WERI-Rb-1 (cell line): ENCODE measurements at places on chromosomes 5 and 9.

GRCh38 chr5:97751540-97751939 is 568.5 kb upstream of the RIOK2 start:
- no peak for DNase-seq

GRCh38 chr9:109904666-109905065 is 124.7 kb downstream of the PALM2AKAP2 start:
- no peak for DNase-seq

DNA sequence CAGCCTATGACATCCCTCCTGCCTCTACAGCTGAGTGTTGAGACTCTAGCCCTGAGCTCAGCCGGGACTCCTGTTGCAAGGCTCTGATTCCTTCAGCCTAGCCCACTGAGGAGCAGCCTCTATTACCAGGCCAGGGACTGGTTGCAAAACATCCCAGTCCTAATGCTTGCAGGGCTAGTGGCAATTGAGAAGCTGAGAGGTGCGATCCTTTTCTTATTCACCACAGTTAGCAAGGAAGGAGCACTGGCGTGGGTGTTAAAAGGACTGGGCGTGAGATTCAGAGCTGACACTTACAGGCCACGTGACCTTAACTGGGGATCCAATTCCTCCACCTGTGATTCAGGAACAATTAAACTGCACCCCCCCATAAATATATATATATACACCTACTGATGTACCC is 58.8 kb downstream of the GARNL3 start:
- no peak for DNase-seq

GRCh38 chr5:20678814-20679298 is 690.9 kb upstream of the CDH18 start:
- DNase-seq: no peak

DNA sequence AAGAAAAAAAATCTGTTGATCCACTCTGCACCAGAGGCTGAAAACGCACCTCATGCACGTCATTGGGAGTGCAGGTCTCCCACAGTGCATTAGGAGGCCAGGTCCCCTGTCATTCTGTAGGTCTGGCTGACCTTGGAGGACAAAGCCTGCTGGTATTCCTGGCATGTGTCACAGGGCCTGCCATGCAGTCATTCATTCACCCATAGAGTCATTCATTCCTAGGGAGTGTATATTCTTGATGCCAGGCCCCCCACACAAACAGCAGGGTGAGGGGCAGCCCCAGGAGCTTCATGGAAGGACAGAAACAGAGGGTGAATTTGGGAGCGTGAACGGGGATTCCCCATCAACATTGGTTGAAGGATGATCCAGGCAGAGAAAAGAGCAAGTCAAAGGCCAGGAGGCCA is 2.2 kb downstream of the GBGT1 start:
- no peak for DNase-seq

- no peak for DNase-seq
Observed at GRCh38 chr5:73218552-73219171, 45.7 kb downstream of the TMEM174 start.

DNA sequence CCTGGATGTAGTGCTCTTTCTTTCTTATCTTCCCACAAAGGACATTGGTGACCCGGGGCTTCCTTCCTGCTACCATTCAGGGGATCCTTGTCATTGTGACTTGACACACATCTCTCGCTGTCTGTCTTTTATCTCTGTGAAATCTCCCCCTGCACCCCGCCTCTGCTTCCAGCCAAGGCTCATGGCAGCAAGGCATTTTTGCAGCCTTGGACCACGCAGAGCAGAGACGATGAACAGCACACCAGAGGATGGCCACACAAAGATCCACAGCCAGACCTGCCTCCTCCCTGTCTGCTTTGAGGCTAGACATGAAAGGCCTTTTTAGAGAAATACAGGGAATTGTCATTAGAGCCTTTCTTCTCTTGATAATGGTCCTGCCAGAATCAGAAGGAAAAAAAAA is 549.1 kb downstream of the CDK5RAP2 start:
- no peak for DNase-seq

DNA sequence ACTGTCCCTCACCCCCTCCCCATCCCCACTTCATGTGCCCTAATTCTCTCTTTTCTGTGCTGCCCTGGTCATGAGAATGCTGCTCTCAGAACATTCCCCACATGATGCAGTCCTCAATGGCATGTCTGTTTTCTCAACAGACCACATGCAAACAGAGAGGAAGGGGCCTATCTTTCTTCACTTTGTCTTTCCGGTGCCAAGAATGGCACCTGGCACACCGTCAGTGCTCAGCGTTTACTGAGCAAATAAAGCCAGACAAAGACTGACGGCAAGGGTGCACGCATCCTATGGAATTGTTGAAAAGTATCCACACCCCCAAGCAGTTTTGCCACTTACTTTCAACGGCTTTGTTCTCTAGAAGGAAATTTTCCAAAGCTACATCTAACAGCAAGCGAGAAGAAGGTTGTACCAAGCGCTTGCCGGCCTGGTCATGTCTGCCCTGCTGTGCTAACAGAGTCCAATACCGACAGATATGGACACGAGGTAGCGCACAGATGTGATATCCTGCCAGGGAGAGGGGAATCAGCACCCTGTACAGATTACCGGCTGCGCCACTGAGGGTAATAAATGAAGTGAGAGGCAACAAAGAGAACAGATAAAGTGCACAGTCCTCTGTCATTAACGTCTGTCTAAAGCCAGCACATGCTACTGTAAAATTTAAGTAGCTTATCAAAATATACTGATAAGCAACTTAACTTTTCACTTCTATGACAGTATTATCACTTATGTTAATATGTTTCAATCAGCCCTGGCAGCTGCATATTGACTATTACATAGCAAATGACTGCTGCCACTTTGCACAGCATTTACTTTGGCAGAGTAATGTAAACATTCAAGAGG is 251.7 kb downstream of the DENND1A start:
- peak; percentile 80 for DNase-seq

GRCh38 chr5:123429993-123430392 is 6.8 kb upstream of the CEP120 start:
- DNase-seq: no peak

- DNase-seq: no peak
Observed at GRCh38 chr5:41793141-41793770, 77.0 kb downstream of the OXCT1 start.

DNA sequence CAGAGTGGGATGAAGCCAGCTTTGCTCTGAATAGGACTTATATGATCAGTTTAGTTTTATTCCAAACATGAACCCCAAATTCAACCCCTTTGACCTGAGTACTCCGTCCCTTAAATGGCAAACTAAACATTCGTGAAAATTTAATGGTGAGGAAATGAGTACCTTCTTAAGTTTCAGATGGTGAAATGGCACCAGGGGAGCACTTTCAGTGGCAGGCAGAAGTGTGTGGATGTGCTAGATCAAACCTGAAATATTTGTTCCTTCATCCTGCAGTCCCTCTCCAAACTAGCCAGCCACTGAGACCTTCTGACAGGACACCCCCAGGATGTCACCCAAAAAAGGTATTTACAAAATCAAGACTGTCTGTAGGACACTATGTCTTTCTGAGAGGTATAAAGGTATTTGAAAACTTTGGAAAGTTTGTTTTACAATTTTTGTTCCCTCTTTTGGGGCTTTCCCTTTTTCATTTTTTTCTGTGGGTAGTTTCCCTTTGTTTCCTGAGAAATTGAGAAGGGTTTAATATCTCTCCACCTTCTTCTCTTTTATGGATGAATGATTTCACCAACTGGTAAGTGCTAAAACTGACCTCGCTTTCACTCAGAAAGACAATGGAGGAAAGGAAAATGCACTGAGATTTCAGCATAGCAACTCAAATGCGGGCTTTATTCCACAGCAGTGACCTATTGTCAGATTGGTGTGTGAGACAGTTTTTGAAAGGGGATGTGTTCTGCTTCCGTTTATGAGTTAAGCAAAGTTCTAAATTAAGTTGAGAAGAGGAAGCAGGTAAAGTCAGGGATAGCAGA is 127.1 kb downstream of the TMC1 start:
- no peak for DNase-seq

GRCh38 chr9:98043915-98044314 is 12.6 kb upstream of the NANS start:
- DNase-seq: no peak

GRCh38 chr5:165630261-165630778 is 2124.9 kb downstream of the MAT2B start:
- peak; percentile 61 for DNase-seq

- DNase-seq: no peak
Observed at GRCh38 chr9:33450621-33451146, 3.3 kb upstream of the AQP3 start.

DNA sequence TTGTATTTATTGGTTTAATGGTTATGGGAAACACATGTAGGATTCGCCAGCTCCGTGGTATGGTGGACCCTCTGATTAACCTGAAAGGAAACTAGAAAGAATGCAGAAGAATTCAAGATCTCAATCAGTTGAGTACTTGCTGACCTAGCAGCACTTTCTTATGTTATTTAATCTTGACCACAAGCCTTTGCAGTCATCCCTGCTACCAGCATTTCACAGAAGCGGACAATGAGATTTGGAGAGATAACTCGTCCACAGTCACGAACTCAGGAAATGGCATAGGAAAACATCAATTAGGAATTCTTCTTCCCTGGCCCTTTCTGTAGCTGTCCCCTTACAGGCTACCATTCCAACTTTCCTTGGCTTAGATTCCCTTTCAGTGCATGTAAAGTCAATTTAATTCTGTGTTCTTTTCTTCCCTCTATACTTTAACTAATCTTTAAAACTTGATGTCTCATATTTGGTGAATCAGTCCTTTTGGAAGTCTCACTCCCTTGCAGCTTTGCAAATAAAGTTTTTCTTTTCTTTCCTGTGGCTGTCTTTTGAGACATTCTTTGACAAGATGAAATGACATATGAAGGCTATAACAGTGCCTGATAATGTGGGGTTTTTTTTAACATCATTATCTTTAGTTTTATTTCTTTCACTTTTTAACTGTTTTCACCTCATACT is 1.3 kb upstream of the SLC44A1 start:
- DNase-seq: no peak

- DNase-seq: no peak
Observed at GRCh38 chr5:136679233-136679632, 313.9 kb upstream of the TRPC7 start.

- DNase-seq: no peak
Observed at GRCh38 chr9:121825031-121825691, 173.7 kb downstream of the DAB2IP start.

DNA sequence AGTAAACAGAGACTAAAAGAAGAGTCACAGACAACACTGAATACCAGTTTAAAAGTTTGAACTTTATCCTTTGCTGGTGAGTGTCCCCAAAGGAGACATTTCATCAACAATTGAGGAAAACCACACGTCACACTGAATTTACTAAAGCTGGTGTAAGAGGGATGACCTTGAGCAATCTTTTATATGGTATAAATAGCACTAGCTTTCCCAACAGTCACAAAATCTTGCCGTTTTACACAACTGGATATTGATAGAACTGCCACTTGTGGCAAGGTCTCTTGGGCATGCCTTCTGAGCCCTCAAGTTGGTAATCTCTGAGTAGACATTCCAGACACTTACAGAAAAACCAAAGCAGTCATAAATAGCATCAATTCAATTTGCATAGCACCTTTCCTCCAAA is 311.5 kb upstream of the TARS1 start:
- no peak for DNase-seq

DNA sequence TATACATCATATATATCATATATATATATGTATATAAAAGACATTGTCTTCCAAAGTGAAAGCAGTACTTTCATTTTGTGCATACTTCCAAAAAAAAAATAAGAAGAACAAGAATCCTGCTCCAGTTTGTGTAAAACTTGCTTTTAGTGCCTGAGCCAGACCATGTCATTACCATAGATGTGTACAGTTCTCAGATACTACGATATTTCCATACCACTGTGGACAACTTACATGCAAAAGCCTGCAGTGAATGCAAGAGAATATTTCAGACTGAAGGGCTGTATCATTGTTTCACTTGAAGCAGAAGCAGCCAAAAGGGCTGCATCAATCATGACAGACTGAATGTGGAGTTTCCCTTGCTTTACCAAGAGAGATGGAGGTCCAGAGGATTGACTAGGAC is 72.6 kb upstream of the CYLC2 start:
- DNase-seq: no peak

GRCh38 chr9:100602342-100602801 is 24.5 kb downstream of the CAVIN4 start:
- peak; percentile 73 for DNase-seq

DNA sequence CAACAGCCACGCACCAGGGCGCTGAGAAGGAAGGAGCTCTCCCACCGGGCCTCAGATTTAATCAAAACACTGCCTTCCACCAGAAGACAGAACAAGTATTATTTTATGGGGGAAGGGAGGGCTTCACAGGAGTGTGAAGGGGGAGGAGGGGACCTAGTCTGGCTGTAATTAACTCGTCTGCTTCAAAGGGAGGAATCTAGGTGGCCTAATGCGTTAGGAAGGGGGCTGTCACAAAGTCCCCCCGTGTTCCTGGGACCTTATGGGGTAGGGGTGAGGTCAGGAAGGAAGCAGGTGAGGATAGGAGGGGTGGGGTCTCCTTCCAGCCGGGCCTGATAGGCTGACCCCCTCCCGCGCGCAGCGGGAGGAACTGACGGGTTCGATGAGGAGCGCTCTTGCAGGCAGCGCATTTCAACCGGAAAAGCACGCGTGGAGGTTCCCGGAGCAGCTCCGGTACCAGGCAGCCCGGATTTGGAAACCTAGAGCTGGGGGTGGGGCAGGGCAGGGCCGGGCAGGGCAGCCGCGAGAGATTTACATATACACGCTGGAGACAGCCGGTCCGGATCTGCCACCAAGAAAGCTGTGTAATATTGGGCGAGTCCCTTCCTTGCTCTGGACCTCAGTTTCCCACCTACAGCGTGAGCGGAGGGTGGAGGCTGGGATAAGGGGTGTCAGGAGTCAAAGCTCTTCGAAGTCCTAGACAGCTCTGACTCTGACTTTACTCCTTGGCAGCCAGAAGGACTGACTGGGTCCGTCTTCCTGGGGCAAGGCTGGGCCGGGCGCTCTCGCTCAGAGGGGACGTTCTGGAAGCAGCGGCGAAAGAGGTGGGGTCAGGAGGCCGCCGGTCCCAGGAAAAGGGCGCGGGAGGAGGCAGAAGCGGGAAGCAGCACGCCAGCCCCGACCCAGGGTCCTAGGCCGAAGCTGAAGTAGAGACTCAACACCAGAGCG is 1.8 kb downstream of the SHB start:
- peak; percentile 32 for DNase-seq

DNA sequence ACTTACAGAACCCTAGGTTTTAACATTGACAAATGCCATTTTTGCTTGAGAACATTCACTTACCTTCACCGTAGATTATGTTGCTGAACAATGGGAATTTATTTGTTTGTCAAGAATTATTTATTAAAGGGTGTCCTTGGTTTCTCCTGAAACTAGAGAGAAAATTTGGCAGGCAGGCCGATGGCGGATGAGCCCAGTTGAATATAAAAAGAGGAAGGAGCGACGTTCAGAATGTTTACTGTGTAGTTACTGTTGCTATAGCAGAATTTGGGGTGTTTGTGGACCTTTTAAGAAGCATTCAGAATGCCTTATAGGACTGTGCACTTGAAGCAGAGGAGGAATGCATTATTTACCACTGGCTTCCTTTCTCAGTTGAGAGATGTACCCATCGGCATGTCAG is 268.2 kb downstream of the CDH10 start:
- no peak for DNase-seq

DNA sequence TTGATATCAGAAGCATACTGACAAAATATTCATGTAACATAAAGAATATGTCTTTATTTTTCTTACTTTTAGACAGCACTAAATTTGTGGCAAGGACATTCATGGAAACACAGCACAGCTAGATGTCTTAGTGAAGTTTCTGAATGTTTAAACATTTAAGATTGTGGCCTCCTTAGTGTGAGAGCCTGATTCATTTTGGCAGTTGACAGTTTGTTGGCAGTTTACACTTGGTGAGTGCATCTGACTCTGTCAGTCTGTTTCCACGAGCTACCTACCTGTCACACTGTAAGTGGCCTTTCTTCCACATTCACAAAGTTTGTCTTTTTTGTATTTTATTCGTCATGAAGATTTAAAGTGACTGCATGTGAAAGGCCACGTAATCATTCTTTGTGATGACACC is 436.8 kb downstream of the TUSC1 start:
- DNase-seq: no peak
